ENCODE measurements at places on chromosomes 13 and 19.
A peak's percentile ranks its signal among the peaks of the same experiment; 100 is the strongest.

GRCh38 chr13:111342721-111343120 lies 22.3 kb downstream of the TEX29 start:
- no peak for DNase-seq

GRCh38 chr13:92873029-92873428 lies 353.6 kb upstream of the GPC6 start:
- no peak for DNase-seq

GRCh38 chr13:101053301-101054093 lies 362.8 kb downstream of the NALCN start:
- DNase-seq, result no peak

GRCh38 chr19:42032431-42032830 lies 37.6 kb downstream of the GRIK5 start:
- DNase-seq, result peak; percentile 98

DNA sequence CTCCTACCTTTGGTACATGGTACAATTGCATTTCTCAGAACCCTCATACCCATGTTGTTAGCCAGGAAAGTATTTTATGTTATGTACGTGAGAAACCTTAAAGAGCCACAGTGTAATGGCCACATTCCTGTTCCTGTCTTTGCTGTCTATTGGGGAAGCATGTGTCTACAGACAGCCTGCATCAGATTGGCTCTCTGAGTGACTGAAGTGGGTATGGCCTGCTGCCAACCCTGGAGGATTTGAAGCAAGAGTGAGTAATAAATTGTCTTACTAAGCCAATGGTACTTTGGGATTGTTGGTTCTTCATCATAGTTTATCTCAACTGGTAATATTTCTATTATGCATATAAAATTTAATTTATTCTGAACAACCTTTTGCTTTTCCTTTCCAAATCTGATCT lies 574.1 kb downstream of the LMO7 start:
- DNase-seq, result no peak

- DNase-seq, result no peak
Measured at GRCh38 chr19:4773047-4773640, 18.4 kb upstream of the FEM1A start.

GRCh38 chr13:70568571-70568970 lies 460.3 kb upstream of the KLHL1 start:
- DNase-seq, result peak; percentile 71

- DNase-seq, result no peak
Measured at GRCh38 chr19:1102407-1103131, 1.2 kb upstream of the GPX4 start.

DNA sequence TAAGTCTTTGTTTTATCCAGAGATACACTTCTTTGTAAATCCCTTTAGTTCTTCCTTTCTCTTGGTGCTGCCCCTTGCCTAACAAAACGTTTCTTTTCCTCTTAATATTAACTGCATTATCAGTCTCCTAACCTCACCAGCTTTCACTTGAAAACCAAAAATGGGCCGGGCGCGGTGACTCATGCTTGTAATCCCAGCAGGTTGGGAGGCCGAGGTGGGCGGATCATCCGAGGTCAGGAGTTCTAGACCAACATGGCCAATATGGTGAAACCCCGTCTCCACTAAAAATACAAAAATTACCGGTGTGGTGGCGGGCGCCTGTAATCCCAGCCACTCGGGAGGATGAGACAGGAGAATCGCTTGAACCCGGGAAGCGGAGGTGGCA lies 329.8 kb upstream of the MIR17HG start:
- DNase-seq, result no peak

DNA sequence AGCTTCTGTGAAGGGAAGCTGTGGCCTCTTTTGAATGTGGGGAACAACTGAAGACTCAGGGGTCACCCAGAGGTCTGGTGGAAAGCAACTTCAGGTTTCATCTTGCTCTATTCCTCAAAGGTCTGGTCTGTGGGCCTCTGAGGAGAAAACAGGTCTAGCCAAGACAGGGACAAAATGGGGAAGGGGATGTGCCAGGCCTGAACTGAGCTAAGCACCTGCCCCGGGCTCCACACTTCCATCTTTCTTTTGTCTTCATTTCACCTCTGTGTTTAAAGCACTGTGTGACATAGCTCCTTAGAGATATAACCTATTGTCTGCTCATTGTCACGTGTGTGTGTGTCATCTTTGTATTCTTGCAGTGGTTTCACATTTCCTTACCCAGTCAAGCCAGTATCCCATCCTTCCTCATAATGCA lies 19.9 kb upstream of the GDF15 start:
- DNase-seq, result no peak

- DNase-seq, result no peak
Measured at GRCh38 chr13:29160862-29161261, 340.7 kb downstream of the MTUS2 start.

DNA sequence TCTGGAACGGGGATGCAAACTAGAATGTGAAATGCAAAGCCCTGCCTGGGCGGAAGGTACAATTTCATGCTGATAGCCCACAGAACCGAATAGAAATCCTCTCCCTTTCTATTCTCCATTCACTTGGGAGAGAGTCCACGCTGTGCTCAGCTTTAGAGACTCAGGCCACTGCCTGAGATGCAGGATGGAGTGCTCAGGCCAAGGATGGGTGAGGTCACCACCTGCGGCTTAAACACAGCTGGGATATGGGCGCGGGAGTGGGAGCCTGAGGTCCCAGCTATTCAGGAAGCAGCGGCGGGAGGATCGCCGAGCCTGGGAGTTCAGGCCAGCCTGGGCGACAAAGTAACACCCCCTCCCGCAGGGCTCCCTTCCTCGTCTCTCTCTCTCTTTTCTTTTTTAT lies 446 bp upstream of the ZNF83 start:
- no peak for DNase-seq

DNA sequence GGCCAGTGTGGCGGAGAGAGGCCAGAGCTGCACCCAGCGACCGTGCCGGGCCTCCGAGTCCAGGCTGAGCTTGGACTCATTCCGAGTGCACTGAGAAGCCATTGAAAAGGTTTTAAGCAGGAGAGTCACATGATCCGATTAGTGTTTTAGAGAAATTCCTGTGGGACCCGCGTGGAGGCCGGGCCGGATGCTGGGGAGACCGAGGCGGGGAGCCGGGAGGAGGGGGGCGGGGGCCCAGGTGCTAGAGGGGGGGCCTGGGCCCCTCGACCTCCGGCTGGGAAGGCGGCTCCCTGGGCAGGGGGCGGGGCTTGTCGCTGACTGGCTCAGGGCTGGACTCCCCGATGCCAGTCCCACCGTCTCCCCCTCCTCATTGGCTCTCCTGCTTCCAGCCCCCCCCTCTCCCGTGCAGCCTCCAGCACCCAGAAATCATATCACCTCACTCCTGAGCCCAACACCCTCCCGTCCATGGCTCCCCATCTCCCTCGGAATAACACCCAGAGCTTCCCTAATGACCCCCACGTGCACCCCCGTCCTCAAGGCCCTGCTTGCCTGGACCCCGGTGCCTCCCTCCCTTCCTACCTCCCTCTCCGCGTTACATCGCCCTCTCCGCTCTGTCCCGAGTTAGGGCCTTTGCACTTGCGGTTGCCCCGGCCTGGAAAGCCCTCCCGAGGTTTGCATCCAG lies 5.2 kb upstream of the ZNF579 start:
- DNase-seq, result peak; percentile 90
